ENCODE measurements at places on chromosomes 12 and 14.

GRCh38 chr12:122081697-122082221, 3.2 kb downstream of the MLXIP start:
- DNase-seq: no peak

GRCh38 chr12:27331291-27331926, 1.2 kb upstream of the BMAL2 start:
- DNase-seq: no peak

DNA sequence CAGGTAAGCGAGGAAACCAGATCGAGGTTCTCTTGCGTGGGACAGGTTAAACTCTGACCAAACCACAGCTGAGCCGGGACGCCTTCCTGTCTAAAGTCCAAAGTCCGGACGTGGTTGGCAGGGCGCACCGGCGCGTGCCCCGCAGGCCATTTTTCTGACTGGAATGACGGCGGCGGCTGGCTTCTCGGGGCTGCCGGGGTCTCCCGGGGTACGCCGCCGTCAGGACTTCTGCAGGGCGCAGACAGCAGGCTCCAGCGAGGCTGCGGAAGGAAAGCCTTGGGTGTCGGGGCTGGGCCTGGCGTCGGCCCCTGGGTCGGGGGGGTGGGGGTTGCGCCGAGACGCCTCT, 32.8 kb downstream of the MIA2 start:
- no peak for DNase-seq

GRCh38 chr12:121861636-121862254, 3.1 kb upstream of the HPD start:
- DNase-seq: no peak
